ENCODE measurements at places on chromosomes 16 and 17.

GRCh38 chr17:46950342-46950996 lies 27.5 kb downstream of the GOSR2 start:
- no peak for DNase-seq

DNA sequence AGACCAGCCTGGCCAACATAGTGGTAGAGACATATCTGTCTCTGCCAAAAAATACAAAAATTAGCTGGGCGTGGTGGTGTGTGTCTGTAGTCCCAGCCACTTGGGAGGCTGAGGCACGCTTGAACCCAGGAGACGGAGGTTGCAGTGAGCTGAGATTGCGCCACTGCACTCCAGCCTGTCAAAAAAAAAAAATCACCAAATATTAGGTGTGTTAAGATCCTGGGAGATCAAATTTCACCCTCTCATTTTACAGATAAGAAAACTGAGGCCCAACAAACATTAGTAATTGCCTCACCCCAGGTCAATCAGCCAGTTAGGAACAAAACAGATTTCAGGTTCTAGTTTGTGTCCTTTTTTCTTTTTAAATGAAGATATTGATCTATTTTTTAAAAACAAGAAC lies 116.7 kb downstream of the MSI2 start:
- DNase-seq, result no peak

DNA sequence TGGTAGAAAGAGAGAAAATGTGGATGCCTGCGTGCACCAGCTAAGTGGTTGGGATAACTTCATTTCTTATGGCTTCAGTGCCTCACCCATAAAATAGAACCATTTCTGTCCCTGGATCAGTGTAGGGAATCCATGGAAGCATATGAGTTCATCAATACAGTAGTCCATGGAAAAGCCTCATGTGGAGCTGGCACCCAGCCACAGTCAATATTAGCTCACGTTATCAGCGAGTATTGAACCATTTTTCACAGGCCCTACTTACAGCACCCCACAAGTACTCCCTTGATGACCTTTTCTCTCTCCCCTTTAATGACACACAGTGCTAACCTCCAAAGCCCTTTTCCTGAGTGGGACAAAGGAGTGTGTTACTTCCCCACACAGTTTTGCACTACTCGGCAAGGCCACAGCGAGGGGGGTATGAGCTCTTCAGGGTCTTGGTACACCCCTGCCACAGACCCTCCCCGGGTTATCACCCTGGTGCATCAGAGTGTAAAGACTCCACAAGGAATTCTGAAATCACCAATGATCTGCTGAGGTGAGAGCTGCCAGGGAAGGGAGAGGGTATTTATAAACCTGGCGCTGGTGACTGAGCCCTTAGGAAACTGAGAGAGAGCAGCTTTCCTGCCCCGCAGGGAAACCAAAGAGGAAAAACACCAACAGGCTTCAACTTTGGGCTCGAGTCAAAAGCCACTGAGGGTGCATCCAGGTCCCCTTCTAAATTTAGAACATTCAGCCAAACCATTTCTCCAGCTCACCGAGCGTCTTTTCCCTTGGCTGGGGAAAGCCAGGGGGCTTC lies 36.9 kb downstream of the DYNLRB2 start:
- DNase-seq, result no peak

GRCh38 chr16:1590366-1590765 lies 21.5 kb downstream of the IFT140 start:
- DNase-seq, result no peak

DNA sequence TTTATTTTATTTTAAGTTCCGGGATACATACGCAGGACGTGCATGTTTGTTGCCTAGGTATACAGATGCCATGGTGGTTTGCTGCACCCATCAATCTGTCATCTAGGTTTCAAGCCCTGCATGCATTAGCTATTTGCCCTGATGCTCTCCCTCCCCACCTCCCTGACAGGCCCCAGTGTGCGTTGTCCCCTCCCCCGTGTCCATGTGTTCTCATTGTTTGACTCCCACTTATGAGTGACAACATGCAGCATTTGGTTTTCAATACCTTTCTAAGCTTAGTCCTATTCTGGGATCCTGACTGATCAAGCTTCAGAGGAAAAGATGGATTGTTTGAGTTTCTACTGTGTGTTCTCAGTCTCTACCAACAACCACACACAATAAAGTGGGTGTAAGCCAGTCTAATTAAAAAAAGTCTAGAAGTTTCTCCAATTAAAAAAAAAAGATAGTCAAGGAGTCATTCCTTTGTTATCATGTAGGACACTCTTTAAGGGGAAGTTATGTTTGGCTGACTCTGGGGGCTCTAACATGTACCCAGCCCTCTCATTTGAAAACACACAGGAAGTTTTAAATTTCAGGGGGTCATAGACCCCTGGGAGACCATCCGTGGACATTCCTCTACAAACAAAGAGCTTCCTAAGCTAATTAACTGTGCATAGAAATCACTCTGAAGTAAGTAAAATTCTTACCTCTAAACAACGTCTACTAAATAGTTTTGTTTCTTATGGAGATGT lies 66.3 kb upstream of the ADAMTS18 start:
- DNase-seq, result no peak

- DNase-seq, result no peak
These were observed 118.5 kb downstream of the KIF2B start for GRCh38 chr17:53941231-53941630.

DNA sequence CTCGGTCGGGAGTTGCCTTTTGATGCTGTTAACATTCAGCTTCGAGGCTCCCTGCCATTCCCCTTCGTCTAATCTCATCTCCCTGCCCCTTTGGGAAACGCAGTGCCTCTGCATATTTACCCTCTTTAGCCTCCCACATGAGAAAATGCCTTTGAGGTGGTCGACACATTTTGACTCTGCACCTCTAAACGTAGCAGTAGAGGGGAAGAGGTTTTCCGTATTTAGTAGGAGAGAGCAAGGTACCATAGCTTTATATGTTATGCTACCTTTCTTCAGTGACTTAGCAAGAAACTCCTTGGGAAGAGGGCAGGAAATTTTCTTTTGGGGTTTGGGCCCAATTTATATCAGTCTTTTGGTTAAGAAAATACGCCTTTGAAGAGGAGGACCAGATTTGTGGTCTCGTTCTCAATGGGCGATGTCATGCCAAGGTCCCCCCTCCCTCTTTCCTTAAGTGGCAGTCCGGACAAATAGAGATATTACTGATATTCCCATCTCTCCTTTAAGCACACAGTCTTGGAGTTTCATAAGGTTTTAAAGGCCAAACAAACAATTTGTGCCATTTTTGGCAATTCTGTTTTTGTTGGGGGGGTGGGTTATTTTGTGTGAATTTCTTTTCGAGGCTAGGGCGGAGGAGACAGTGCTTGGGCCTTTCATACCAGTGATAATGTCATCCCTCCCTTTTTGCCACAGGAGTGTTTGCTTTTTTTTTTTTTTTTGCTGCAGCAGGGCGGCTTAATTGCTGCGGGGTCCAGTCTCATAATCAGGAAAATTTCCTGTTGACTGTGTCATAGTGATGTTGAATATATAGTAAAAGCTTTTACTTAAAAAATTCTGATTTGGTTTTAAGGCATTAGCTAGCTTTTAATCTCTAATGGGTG lies 1.5 kb downstream of the PAFAH1B1 start:
- no peak for DNase-seq

GRCh38 chr16:11806721-11807120 lies 9.7 kb upstream of the ZC3H7A start:
- DNase-seq, result no peak

DNA sequence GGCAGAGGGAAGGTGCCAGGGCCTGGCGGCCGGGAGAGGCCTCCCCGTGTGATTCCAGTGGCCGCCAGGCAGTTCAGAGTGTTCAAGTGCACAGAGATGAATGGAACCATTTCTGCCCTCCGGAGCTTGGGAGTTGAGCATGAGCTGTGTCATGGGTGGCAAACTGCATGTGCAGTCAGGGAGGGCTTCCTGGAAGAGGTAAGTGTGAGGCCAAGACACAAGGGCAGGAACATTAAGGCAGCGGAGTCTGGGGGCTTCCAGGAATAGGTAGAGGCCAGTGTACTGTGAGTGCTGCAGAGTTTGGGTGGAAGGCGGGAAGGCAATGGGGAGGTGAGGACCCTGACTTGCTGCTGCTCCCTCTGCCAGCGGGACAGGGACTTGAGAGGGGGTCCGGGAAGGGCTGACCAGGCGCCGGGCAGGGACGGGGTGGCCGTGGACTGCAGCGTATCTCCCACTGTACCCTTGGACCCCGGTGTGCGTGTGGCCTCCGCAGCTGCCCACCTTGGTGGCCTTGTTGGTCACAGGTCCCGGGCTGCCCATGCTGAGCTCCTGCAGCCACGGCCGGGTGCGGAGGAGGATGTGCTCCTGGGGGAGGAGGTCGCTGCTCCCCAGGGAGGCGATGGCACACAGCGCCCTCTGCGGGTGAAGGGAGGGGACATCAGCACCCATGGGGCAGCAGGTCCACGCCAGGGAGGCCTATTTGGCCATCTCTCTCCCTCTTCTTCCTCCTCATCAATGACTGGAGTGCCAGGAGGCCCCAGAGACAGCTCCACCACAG lies 7.5 kb upstream of the CEP131 start:
- DNase-seq, result no peak

- no peak for DNase-seq
These were observed 209.4 kb downstream of the IRX3 start for GRCh38 chr16:54077050-54077821.

DNA sequence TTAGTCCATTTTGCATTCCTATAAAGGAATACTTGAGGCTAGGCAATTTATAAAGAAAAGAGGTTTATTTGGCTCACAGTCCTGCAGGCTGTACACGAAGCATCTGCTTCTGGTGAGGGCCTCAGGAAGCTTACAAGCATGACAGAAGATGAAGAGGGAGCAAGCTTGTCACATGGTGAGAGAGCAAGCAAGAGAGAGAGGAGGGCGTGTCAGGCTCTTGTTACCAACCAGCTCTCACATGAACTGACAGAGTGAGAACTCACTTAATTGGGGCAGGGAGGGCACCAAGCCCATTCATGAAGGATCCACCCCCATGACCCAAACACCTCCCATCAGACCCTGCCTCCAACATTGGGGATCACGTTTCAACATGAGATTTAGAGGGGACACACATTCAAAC lies 1.6 kb downstream of the CHCT1 start:
- no peak for DNase-seq

DNA sequence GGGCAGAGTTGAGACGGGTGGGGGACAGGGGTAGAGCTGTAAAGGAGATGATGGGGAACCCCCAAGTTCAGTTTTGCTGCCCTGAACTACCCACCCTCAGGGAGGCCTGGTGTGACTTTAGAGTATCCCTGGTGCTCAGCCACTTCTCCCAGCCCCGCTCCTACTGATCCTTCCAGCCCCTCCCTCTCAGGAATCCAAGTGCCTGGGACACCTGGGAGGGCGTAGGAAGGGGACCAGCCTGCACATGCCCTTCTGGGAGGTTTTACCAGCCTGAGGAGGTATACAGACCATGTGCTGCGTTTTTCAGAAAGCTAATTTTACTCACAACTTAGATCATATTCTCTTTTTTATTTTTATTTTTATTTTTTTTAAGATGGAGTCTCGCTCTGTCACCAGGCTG lies 4.1 kb downstream of the ST6GALNAC2 start:
- DNase-seq, result no peak

DNA sequence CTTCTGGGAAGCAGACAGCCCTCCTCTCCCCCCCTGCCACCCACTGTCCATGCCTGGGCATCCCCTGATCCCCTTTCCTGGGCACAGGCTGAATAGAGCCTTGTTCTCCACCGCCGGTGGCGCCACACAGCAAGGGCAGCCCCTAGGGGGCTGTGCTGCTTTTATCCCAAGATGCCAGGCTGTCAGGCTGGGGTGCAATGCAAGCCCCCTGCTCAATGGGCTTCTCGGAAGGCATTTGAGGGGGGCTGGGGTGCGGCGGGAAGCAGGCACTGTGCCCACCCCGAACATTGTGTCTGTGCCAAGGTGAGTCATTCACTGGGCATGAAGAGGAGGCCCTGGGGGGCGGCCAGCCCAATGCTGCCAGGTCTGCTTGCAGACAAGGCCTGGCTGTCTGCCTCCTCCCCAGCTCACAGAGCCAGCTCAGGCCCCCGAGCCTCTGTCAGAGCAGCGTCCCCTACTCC lies 1.5 kb upstream of the GFAP start:
- peak; percentile 47 for DNase-seq

GRCh38 chr17:15919466-15919865 lies 25.5 kb upstream of the ADORA2B start:
- DNase-seq, result no peak
